Renal cortical epithelial cell (primary cell): ENCODE measurements at places on chromosomes 4 and X.
A peak's percentile ranks its signal among the peaks of the same experiment; 100 is the strongest.

- peak; percentile 4 for DNase-seq
These were observed 169.2 kb upstream of the MAGEB18 start for GRCh38 chrX:25968920-25969319.

GRCh38 chrX:154540897-154541535, 5.6 kb downstream of the G6PD start:
- peak; percentile 68 for DNase-seq

GRCh38 chr4:120855307-120856001, 67.1 kb downstream of the PRDM5 start:
- no peak for DNase-seq

GRCh38 chr4:36249610-36250009, 5.3 kb upstream of the ARAP2 start:
- DNase-seq, result no peak

DNA sequence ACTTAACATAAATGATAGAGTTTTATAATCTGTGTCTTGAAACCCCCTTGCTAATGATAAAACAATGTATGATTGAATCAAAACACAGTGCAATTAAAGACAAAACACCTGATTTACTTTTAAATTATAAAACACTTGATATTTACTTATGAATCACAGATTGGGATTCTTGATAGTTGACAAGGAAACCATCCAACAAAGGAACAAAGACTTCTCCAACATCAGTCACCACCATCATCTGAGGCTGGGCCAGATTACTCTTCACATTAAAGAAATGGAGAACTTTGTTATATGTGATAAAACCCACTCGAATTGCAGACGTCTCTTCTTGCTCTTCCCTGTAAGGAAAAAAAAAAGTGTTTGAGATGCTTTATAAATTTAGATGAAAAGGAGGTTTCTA, 67.4 kb downstream of the METTL14 start:
- DNase-seq, result no peak

DNA sequence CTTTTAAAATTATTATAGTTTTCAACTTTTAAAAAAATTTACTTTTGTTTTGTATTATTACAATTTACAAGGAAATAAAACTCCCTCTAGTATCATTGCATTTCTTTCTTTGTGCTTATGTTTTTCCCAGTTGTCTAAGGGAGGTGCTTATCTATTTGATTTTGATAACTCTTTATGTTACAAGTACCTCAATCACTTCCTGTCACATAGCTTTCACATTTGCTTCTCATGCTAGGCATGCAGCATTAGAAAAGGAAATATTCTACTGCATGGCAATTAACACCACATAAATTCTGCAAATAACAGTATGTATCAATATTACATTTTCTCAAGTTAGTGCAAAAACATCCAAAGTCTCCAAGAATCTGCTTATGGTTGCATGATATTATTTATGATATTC, 180.3 kb upstream of the HS3ST1 start:
- no peak for DNase-seq

GRCh38 chr4:153912301-153912700, 123.4 kb upstream of the SFRP2 start:
- no peak for DNase-seq

- DNase-seq, result peak; percentile 61
These were observed 186.4 kb downstream of the AFAP1 start for GRCh38 chr4:7753271-7753670.

DNA sequence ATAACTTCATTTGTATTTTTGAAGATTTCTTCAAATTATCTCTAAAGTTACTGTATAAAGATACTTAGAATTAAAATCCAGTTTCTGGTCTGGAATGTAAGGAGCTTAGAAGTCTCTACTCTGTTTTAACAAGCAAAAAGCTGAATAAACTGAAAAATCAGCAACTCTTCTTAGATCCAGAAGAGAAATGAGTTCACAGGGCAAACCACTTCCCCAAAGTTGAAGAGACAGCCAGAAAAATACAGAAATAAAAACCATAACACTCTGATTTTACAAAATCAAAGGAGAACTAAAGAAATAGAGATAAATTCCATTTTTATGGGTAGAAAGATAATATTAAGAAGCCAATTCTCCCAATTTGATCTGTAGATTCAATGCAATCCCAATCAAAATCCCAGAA, 1166.8 kb downstream of the ADGRL3 start:
- DNase-seq, result no peak

GRCh38 chrX:150254909-150255308, 108.2 kb upstream of the MAMLD1 start:
- no peak for DNase-seq

DNA sequence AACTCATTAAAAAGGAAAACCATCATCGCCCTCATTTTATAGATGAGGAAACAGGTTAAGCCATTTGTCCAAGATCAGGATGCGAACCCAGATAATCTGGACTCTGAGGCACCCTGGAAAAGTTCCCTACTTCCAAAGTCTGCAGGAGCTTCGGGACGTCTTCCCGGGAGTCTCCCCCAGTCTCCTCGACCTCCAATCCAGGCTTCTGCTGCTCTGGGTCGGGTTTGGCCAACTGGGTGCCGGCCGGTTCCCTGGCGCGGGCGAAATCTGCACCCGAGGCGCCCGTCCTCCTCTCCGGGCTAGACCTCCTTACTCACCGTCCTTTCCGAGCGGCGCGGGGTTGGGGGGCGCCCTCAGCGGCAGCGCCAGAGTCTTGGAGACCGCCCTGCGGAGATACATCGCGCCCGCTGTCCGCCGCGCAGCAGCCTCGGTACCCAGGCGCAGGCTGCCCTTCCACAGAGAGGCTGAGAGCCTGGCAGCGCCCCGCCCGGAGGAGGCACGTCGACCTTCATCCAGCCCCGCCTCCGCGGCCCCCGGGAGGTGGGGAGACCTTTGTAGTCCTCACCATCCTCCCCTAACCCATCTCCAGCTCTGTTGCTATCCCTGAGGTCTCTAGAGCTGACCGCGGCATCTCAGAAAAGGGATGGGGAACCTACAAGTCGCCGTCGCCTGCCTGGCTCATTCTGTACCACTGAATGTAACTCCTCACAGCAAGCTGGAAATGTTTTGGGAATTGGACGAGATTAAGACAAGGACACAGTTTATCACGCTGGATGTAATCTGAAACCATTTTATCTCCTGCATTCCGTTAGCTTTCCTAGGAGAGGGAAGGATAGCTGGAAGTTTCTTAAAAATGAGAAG, at the start of gene MGARP:
MGARP (minus strand) TSS at position 466 of the 861 bp plus-strand sequence; CDS start at position 399, 67 bp downstream.
- no peak for DNase-seq

GRCh38 chr4:7307394-7308099, 115.2 kb downstream of the SORCS2 start:
- no peak for DNase-seq

DNA sequence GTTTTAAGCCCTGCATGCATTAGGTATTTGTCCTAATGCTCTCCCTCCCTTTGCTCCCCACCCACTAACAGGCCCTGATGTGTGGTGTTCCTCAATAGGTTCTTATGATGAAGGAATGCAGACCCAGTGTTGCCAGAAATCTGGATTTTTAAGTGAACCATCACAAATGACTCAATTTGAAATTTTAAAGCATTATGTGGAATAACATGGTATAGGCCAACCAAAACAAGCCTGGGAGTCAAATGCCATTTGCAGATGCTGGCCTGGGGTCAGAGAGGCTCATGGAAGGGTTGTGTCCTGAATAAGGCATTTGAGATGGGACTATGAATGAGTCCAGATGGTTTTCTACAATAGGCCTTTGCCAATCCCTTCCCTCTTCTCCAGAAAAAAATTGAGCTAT, 179.6 kb downstream of the SHROOM3 start:
- no peak for DNase-seq

GRCh38 chr4:1406981-1407656, 877 bp upstream of the NKX1-1 start:
- DNase-seq, result no peak

GRCh38 chr4:1490011-1490653, 83.9 kb upstream of the NKX1-1 start:
- DNase-seq, result no peak

- DNase-seq, result peak; percentile 88
These were observed 186.4 kb upstream of the GALNT7 start for GRCh38 chr4:172982151-172982590.

GRCh38 chrX:77949840-77950239, 19.6 kb downstream of the PGAM4 start:
- DNase-seq, result no peak

DNA sequence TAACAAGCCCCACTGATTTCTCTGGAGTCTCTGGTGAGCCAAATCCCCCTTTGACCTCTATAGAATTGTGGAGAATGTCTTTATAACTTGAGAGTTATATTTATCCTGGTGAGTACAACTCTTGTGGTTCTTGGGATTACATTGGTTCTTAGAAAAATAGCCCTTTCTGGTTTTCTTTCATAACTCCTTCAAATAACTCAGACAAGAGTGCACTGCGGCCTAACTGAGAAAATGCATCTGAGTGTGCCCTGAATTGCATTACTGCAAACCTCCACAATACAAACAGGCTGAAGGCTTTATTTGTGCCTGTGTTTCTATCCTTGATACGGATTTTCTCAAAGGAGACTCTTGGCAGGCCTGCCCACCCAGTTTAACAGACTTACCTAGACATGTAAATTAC, 2.7 kb downstream of the BEX3 start:
- no peak for DNase-seq

- DNase-seq, result peak; percentile 41
These were observed 112.2 kb upstream of the ANXA3 start for GRCh38 chr4:78439328-78439727.

DNA sequence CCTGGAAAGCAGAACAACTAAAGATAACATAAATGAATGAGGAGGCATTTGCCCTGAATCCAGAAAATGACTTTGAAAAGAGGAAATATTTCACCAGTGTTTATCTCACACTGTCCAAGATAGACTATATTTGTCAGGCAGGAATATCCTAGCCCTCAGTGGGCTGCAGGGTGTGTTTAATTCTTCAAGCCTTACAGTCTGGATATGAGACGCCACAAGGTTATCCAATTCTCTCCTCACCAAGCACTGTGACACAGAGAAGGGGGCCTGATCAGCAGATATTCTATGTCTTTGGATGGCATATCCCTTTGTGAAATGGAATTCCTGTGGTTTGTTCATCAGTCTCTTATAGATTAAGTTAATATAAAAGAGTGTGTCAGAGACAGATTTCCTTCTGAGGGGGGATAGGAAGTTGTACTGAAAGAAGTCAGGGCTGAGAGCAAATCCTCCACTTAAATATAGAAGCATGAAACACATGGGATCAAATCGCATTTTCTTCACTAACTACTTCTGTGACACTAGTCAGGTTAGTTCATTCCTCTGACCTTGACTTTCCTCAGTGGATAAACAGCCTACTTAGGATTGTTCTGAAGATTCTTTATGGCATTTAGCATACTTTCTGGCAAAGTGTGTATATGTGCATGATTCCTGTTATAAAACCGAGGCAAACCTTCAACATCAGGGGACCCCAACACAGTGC, 6.8 kb upstream of the G3BP2 start:
- DNase-seq, result no peak

DNA sequence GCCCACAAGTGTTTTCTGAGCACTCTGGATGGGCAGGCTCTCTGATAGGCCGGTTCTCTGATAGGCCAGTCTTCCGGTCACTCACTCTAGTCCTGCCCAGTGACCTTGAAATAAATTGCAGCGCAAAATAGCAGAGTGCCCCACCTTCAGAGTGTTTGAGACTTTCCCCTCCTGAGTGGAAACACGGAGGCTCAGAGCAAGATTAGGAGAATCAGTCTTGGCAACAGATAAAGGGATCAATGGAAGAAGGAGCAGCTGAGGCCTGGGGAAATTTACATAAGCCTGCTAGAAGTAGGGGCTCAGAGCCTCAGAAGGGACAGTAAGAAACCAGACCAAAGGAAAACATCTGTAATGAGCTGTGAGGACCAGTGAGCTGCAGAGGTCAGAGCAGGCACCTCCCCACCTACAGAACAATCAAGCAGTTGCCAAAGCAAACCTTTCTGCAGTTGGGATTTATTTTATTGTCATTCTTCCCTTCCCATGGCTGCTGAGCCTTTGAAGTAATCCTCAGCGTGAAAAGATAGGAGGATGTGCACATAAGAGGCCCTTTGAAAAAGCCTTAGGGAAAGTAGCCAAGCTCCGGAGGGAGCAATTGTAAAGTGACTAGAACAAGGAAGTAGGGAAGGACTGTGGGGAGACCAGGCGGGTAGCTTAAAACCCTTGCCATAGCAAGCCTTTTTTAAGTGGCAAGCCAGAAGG, 89.1 kb upstream of the TSPAN5 start:
- no peak for DNase-seq

DNA sequence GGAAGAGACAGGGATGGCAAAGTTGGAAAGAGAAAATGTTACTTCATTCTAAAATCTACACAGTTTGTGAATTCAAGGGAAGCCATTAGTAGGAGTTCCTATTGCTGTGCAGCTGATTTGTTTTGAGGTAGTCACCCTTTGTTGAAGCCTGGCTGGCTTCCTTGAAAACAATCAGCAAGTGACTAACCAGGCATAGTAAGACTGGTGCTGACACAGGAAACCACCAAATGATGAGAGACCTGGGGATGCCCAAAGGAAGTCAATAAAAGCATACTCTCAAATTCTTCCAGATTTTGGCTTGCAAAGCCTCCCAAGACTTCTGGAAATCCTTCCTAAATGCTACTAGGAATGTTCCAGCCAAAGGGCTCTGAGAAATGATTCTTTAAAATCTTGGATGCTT, 23.9 kb upstream of the PRDM8 start:
- peak; percentile 86 for DNase-seq

- DNase-seq, result no peak
These were observed 54.8 kb downstream of the TBL1X start for GRCh38 chrX:9519546-9520216.

DNA sequence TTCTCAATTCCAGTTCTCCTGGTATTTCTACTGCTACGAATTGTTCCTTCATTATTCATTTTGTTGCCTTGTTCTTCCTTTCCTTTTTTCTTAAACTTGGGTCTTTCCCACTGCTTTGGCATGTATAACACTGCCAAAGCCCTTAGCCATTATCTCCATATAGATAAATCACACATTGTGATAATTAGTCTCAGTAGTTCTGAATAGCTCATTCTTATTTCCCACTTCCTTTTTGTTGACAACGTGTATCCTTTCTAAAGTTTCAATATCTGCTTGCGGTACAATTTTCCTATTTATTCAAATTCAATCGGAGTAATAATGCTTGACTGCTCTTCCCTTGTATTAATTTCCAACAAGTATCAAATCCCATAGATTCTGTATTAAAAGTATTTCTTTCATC, 14.5 kb upstream of the CAMK2D start:
- no peak for DNase-seq

DNA sequence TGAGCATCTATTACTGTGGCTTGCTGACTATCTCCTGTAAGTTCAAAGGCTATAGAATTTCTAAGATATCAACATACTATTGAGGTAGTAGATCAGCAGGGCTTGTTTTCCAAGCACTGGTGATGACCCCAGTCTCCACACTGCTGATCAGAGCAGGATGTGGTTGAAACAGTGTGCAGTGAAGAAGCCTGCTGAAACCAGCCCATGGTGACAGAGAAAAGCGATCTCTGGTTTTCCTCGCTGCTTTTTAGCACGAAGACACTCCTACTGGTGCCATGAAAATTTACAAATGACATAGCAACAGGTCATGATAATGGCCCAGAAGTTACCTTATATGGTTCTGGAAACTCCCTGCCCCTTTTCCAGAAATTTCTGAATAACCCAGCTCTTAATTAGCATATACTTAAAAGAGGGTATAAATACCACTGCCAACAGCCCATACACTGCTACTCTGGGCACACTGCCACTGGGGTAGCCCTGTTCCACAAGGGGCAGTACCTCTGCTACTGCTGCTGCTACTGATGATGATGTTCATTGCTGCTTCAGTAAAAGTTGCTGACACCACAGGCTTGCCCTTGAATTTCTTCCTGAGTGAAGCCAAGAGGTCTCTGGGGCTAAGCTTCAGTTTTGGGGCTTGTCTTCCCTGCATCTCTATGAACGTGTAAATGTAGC, 1689.5 kb upstream of the PCDH10 start:
- peak; percentile 16 for DNase-seq

GRCh38 chr4:112448306-112449132, 67.5 kb downstream of the NEUROG2 start:
- DNase-seq, result peak; percentile 6
